ENCODE measurements at places on chromosomes 2 and 18.

DNA sequence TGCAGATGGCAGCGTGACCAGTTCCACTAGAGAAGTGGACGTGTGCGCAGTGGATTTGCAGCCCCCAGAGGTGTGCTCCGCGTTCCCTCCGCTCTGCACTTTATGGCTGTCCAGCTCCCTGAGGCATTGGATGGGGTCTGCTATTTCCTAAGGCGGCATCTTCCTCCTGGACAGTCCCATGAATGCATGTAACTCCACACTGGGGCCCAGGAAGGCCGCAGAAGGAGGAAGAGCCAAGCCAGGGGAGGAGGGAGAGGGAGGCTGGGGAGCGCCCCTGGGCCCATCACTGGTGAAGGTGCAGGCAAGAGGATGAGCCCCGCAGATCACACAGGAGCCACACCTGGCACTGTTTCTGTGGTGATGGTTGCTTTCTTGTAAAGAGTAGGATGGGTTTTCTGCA lies 99.1 kb downstream of the PTGR3 start:
- DNase-seq = no peak

- no peak for DNase-seq
These were observed 259.3 kb downstream of the PTGR3 start for GRCh38 chr18:74949611-74950010.

DNA sequence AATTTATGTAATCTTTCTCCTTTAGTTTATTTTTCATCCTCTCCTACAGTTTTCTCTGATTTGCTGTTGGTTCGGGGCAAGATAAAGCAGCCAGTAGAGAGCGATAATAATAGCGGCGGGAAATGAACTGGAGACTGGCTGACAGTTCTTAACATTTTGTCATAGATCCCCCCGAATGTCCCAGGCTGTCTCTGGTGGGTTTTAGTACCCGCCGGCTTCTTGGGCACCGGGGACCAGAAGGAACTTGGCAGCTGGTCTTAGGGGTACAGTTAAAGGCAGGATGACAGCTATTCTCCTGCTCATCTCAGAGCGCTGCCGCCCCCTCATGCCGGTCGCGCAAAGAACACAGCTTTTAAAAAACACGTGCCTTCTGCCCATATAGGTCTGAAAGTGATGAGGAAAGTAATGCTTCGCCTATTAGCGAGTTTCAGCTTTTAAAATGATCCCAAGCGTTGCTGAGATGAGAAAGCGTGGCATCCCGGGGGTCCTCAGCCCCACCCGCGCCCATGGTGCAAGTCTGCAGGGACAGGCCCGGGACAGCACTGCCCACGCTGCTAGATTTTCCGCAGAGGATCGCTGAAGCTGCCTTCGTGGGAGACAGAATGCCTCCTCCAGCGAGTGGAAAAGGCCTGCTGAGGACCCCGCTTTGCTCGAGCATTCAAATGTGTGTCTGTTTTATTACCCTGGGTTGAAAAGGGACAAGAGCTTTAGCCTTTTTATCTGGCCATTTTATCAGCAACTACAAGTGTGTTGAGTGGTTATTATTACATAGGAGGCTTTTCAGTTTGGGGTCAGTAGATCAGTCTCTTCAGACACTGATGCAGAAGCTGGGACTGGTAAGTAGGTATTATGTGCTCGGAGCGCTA lies 3.8 kb downstream of the ONECUT2 start:
- no peak for DNase-seq

GRCh38 chr2:43340066-43340465 lies 113.7 kb upstream of the ZFP36L2 start:
- no peak for DNase-seq

DNA sequence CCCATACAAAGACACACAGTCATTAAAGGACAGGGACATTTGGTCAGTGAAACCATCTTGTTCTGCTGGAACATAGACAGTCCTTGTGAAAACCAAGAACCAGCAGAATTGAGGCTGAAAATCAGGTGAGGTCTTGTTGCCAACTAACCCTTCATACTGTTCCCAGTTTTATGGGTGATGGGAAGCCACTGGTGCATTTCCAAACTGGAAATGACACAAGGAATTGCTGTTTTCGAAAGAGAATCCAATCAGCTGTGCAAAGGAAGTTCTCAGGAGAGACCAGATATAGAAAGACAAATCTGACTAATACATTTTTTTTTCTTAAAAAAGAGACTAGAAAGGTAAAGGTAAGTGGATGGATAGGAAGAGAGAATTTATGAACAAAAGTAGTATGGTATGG lies 948.2 kb downstream of the TSN start:
- DNase-seq = no peak

DNA sequence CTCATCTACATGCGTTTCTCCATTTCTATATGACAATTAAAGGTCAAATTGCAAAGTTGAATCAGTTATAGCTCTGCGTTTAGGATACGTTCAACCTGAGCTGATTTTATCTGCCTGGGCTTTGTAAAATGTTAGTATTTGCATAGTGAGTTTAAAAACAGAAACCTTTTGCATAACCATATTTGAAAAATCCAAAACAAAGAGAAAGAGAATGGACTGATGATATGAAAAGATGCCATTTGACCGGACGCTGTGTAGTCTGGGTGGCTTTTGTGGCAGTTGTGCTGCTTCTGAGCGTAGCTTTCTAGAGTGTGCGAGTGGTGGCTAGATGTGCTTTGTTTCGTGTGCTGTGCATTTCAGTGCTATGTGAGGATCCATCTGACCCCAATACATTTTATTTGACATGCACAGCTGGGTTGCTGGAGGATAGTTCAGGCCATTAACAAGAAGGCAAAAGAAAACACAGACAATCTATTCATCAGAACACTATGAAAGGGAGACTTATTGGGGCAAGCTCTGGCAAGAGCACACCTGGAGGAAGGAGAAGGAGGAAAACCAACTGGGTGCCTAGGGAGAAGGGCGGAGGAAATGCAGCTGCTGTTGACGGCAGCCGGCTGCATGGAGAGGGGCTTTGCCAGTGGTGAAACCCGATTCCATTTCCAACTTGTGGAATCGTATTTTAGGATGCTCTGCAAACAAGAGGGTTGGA lies 126.8 kb downstream of the ACOXL start:
- no peak for DNase-seq

- no peak for DNase-seq
These were observed 375.3 kb downstream of the LNPK start for GRCh38 chr2:175626796-175627195.

GRCh38 chr18:67179726-67180125 lies 336.8 kb downstream of the DSEL start:
- DNase-seq = no peak

GRCh38 chr18:1806884-1807615 lies 764.3 kb downstream of the METTL4 start:
- no peak for DNase-seq

Data from activated T-cell treated with anti-CD3 and anti-CD28 coated beads for 4 hours (primary cell).